Frontal cortex (tissue), 4 donors: ENCODE measurements at places on chromosomes 5 and 9.

DNA sequence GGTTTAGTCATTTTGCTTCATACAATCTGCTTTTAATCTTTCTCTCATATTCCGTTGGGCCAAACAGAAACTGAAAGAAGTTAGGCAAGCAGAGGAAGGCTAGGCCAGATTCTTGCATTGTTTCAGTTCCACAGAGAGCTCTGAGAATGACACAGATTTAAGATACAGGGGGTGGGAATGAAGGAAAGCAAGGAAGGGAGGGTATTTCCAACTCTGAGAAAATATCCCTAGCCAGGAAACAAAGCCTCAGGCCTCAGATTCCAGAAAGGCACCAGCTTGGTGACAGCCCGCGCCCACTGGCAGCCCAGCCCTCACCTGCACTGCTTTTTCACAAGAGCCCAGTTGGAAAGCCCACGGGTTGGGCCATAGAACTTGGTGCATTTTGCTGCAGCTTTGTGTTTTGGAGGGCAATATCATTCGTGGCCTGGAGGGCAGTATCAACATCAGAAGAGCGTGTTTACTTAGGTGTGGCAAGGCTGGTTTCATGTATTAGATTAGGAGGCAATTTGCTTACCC lies 63.5 kb downstream of the ENC1 start:
- peak; percentile 11 for DNase-seq

GRCh38 chr5:158923799-158924551 lies 175.7 kb downstream of the EBF1 start:
- no peak for DNase-seq

DNA sequence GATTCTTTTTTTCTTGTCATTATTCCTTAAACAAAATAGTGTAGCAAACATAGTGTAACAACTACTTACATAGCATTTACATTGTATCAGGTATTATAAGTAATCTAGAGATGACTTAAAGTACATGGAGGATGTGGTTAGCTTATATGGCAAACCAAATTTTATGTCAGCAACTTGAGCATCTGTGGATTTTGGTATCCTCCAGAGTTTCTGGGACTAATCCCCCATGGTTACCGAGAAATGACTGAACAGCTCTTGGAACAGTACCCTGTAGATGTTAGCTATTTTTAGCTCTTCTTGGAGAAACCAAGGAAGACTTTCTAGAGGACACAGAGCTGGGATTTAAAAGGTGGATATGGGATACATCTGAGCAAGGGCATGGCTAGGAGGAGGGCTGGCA lies 157.6 kb upstream of the KLF4 start:
- DNase-seq = no peak

DNA sequence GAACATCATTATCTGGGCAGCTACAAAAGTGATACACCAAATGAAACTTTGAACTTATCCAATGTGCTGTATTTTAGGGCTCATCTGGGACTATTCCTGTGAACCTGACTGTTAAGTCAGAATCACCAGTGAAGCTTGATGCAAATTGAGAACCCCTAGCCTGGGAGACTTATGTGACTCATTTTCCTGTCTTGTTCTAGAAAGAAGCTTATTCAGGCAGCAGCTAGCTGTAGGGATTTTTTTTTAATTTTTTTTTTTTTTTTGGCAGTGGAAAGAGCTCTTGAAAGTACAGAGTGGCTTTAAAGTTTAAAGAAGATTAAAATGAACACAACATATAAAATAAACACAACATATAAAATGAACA lies 81.1 kb upstream of the TNFAIP8 start:
- no peak for DNase-seq

DNA sequence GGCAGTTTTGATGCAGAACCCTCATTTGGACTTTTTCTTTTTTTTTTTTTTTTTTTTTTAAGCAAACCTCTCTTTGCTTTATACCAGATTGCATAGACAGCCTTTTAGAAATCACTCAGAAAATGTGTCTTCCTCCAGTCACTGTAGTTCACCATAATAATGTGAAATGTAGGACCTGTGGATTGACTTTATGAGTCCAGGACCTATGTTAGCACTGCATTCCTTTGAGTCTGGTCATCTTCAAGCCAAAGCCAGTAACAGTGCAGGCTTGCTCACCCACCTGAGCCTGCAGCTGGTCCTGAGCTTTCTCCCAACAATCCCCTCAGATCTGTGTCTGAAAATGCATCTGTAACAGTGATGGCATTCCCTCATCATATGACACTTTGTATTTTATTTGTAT lies 110.7 kb upstream of the NFIL3 start:
- DNase-seq = no peak

- DNase-seq = no peak
Measured at GRCh38 chr5:72121780-72122445, 14.6 kb downstream of the MAP1B start.

GRCh38 chr5:6201631-6202030 lies 176.7 kb downstream of the MED10 start:
- no peak for DNase-seq
